Activated CD4-positive, alpha-beta T cell treated with anti-CD3 and anti-CD28 coated beads, Interleukin-2, Interleukin-4, amounts not matched to agents 100 ng/mL and 50 ng/mL, durations not matched to agents 16 hours and 8 hours (primary cell): ENCODE measurements at places on chromosomes 2 and 18.

GRCh38 chr2:28809927-28810326, 707 bp upstream of the SPDYA start:
- no peak for DNase-seq

GRCh38 chr2:157596992-157597681, 31.5 kb downstream of the ACVR1C start:
- peak; percentile 47 for DNase-seq

DNA sequence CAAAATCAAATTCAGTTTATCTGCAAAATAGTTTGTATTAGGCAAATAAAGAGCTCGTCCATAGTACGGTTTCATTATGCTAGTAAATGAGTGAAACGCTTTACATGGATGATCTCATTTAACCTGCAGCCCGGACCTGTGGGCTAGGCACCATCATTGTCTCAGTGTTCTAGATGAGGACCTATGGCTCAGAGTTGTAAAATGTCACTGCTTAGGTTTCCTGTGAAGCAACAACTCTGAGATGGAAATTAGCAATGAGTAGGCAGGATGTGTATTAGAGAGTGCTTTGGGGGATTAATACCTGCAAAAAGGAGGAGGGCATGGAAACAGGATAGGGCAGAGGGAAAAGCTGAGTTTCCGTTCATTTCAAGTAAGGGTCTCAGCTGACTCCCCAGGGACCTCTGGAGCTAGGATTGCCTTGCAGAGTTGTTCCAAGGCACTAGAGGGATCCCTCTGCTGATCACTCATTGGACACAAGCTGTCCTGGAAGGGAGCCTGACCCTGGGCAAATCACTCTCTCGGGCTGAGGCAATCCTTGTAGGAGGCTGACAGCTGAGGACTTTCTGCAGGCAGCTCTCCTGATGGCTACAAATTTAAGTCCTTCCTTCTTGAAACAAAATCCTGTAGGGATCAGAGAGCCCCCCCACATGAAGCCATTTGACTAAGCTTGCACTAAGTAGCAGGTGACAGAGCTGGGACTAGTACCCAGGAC, 58.8 kb upstream of the SIX2 start:
- no peak for DNase-seq

GRCh38 chr2:19818039-19818438, 83.7 kb downstream of the TTC32 start:
- DNase-seq: no peak

GRCh38 chr2:180873219-180873618, 107.2 kb upstream of the UBE2E3 start:
- no peak for DNase-seq

GRCh38 chr18:60675801-60676200, 303.2 kb upstream of the MC4R start:
- DNase-seq: no peak

GRCh38 chr2:198315791-198316630, 511.6 kb downstream of the PLCL1 start:
- no peak for DNase-seq
